Colonic mucosa (tissue), 4 donors: ENCODE measurements at places on chromosomes 16 and 17. TPM values are rescaled to one million over a fixed set of nuclear protein-coding genes. Genes with fewer than 3 reads are reported as not detected.

Gene TP53TG3B
- total RNA-seq: not detected

GRCh38 chr16:13333336-13333735 lies 431.9 kb downstream of the SHISA9 start:
- H3K4me1 ChIP-seq: no peaks in the 10 kb centered on the region
- DNase-seq: no peak
- no peaks in the 10 kb centered on the region for H3K27me3 ChIP-seq

DNA sequence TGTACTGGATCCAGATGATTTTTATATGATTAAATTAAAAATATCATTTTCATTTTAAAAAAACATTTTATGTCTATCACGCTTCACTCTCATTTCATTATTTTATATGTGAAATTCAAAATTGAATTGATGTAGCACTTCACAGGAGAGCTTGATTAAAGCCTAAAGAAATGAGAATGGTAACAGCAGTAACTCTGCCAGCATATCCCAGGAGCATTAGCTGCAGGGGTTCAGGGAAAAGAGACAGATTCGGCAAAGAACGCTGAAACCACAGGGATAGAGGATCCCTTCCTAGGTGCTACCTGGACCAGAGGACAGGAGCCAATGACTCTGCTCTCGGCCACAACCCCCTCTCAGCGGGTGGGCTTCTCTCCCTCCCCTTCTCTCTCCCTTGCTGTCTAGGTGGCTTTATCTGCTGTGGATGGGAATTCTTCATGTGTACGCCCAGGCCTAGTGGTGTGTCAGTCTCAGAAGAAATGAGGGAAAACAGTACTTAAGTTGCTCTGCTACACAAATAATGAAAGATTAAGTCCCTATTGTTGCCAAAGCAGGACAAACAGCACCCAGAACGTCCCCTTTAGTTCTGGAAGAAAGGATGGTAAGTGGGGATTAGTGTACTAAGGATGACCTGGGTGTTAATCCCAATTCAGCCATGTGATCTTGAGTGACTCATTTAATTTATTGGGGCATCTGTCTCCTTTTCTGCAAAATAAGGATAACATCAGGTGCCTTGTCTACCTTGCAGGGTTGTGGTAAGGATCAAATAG lies 123.3 kb downstream of the CDK5R1 start:
- no peak overlapping the region for H3K4me3 ChIP-seq
- no peaks in the 10 kb centered on the region for H3K27me3 ChIP-seq
- H3K36me3 ChIP-seq: no peaks in the 10 kb centered on the region

DNA sequence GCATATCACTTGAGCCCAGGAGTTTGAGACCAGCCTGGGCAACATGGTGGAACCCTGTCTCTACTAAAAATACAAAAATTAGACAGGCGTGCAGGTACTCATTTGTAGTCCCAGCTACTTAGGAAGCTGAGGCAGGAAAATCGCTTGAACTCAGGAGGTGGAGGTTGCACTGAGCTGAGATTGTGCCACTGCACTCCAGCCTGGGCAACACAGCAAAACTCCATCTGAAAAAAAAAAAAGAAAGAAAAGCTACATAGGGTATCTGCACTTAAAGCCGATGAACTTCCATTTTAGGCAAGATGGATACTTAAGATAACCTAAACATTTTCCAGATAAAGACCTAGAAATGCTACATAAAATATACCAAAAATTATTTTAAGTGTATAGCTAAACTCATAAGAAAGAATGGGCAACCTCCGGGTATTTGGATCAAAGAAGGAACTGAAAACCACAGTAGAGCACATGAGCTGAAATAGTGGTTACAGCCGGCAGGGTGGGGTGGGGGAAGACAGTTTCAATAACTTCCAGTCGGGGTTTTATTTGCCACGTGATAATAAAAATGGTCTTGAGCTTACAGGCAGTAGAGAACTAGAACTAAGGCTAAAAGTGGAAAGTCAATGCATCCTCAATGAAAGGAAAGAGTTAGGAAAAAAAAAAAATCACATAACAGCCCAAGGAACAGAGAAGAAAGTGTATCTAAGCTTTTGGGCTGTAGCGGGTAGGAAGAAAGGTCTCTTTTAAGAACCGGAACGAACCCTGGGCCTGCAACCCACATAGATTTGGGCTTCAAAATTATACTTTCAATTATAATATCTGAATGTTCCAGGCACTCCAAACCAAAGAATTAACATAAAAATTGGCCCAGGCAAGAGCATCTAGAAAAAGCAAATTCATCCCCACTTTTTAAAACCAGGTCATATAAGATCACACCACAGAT lies 53.1 kb downstream of the CFDP1 start:
- DNase-seq: peak; percentile 27
- no peaks in the 10 kb centered on the region for H3K36me3 ChIP-seq
- no peak overlapping the region for H3K4me3 ChIP-seq
- no peaks in the 10 kb centered on the region for H3K27me3 ChIP-seq
- H3K4me1 ChIP-seq: no peaks in the 10 kb centered on the region

- DNase-seq: no peak
- H3K4me3 ChIP-seq: peak overlapping the region; percentile 88
- H3K27me3 ChIP-seq: no peaks in the 10 kb centered on the region
- H3K27ac ChIP-seq: peak overlapping the region; percentile 77
These were observed 1.0 kb downstream of the LMF1 start for GRCh38 chr16:969508-970385.

GRCh38 chr16:17301593-17302135 lies 169.1 kb downstream of the XYLT1 start:
- H3K4me3 ChIP-seq: no peak overlapping the region
- DNase-seq: peak; percentile 50
- H3K36me3 ChIP-seq: no peaks in the 10 kb centered on the region
- no peaks in the 10 kb centered on the region for H3K27me3 ChIP-seq
- peak overlapping the region; percentile 36 for H3K27ac ChIP-seq

DNA sequence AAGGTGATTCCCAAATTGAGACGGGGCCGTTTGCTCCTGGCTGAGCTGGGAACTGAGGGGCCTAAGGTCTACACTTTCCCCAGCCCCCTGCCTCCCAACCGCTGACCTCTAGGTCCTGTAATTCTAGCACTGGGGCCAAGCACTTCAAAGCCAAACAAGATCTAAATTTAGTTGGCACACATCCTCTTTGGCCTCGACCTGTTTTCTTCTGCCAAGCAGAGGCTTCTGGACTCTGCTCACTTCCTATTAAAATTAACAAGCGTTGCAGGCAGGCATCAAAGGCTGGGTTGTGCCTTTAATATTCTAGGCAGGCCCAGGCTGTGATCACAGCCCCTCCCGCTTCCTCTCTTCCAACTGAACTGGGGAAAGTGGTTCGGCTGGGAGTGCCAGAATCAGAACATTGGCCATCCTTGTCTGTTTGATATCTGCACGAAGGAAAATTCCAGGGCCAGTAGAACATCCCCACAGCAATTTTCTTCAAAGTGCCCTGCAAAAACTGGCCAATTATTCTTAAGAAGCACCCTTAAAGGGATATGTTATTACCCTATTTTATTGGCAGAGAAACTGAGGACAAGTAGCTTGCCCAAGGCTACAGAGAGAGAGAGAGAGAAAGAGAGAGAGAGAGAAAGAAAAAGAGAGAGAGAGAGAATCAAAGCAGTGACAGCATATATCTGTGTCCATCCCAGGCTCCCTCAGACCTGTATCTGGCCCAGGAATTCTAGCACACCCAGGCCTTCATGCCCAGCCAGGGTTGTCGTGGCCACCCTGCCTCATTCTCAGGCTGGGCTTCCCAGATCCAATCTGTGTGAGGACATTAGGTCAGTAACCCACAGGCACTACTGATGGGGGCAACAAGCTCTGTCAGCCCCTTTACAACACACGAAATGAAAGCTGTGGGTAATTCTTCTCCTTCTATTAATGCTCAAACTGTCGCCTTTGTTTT lies 12.8 kb upstream of the MT4 start:
- H3K4me1 ChIP-seq: no peaks in the 10 kb centered on the region
- H3K27me3 ChIP-seq: no peaks in the 10 kb centered on the region
- H3K27ac ChIP-seq: no peak overlapping the region
- no peaks in the 10 kb centered on the region for H3K36me3 ChIP-seq
- H3K4me3 ChIP-seq: no peak overlapping the region
- no peak for DNase-seq

GRCh38 chr17:41532947-41533570 lies 5.0 kb upstream of the KRT19 start:
- H3K36me3 ChIP-seq: no peaks in the 10 kb centered on the region
- H3K4me3 ChIP-seq: no peak overlapping the region
- DNase-seq: no peak
- H3K27me3 ChIP-seq: peaks cover 6% of the 10 kb centered on the region
- H3K4me1 ChIP-seq: peaks cover 4% of the 10 kb centered on the region
- H3K27ac ChIP-seq: no peak overlapping the region

- no peak for DNase-seq
- H3K27me3 ChIP-seq: no peaks in the 10 kb centered on the region
- H3K4me1 ChIP-seq: no peaks in the 10 kb centered on the region
- H3K36me3 ChIP-seq: peaks cover 5% of the 10 kb centered on the region
These were observed 8.5 kb downstream of the TXNDC11 start for GRCh38 chr16:11734025-11734652.

- H3K4me3 ChIP-seq: peak within 1 kb of the TSS; percentile 76
- peaks cover 11% of the 10 kb centered on the region for H3K4me1 ChIP-seq
- H3K27me3 ChIP-seq: no peaks in the 10 kb centered on the region
- DNase-seq: peak; percentile 95
- H3K27ac ChIP-seq: peak within 1 kb of the TSS; percentile 97
These were observed at the start of gene TP53 for GRCh38 chr17:7687072-7687907. TSS of gene TP53 (minus strand) at chr17:7687490. CDS start at chr17:7676594, 10,896 bp downstream.

GRCh38 chr16:13429416-13429815 lies 490.5 kb upstream of the ERCC4 start:
- H3K27me3 ChIP-seq: no peaks in the 10 kb centered on the region
- H3K27ac ChIP-seq: no peak overlapping the region
- DNase-seq: no peak
- no peaks in the 10 kb centered on the region for H3K36me3 ChIP-seq
